ENCODE measurements at places on chromosomes 11 and 22.
A peak's percentile ranks its signal among the peaks of the same experiment; 100 is the strongest.

- no peak for DNase-seq
Measured at GRCh38 chr22:46830841-46831240, 68.4 kb downstream of the TBC1D22A start.

- no peak for DNase-seq
Measured at GRCh38 chr22:25070956-25071355, 118.4 kb downstream of the KIAA1671 start.

DNA sequence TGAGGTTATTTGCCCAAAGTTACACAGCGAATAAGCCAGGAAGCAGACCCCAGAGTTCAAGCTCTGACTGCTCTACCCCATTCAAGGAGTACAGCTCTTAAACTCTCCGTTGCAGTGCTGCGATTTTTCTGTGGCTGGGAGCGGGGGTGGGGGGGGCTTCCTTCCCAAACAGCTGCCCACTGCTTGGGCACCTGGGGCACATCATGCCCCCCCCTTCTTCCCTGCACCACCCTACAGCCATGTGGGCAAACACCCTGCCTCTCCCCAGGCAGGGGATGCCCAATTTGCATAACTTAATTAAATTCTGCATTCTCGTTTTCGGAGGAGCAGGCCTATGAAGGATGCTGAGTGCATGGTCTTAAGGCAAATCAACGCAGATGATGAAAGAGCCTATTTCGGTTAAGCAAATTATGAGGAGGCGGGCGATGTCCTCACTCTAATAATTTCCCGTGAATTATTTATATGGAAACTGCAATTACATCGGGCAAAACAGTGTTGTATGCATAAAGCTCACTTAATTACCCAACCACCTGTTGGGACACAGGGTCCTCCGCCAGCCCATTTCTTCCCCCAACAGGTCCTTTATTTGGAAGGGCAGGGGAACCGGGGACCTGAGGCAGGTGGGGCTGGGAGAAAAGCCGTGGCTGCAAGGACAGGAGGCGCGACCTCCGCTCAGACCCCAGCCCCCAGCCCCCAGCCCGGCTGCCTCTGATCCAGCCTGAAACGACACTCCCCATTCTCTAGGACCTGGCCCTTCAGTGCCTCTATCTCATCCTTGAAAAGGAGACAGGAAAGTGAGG lies 610.5 kb downstream of the BUD13 start:
- DNase-seq = no peak

DNA sequence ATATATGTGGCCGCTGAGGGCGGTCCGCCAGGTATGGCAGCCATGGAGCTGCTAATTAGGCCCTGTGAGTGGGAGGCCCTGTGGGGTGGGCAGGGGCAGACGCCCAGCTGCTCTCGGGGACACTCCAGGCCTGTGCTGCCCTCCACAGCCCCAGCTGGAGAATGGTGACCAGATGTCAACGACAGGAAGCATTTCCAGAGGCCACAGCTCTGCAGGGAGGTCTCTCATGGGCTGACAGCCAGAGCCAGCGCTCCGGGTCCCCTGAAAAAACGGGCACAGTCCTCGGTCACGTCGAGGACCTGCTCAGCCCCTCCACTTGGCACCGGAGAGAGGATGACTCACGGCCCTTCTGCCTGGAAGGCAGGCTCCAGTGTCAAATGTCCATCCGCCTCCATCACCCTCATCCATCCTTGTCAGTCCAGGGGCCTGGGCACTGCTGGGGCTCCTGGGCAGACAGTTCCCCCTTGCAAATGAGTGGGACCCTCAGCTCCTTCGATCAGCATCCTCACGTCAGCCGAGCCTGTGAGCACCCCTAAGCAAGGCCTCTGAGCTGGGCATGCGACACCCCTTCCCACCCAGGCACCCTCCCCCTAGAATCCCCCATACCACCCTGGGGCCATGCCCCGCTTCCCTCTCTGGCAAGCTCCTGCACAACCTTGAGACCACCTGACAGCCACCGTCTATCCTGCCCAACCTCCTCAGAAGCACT lies 1.9 kb downstream of the BID start:
- no peak for DNase-seq

DNA sequence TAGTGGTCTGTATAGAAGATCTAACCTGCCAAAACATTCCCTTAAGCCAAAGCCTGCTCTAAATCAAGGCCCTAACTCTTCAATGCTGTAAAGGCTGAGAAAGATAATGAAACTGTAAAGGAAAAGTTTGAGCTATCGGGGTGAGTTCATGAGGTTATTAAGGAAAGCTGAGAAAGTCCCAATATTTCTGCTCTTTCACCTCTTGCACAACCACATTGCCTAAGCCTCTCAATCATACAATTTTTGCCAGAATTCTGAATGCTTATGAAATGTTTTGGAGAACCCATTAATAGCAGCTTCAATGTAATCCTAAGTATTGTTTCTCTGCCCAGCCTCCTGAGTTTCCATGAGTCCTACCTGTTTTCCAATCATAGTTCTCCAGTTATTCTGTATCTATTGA lies 373.2 kb downstream of the LUZP2 start:
- no peak for DNase-seq

- no peak for DNase-seq
Measured at GRCh38 chr11:78140392-78141077, 1.1 kb upstream of the ALG8 start.

- DNase-seq = no peak
Measured at GRCh38 chr11:64605656-64606585, 14.9 kb downstream of the SLC22A12 start.

DNA sequence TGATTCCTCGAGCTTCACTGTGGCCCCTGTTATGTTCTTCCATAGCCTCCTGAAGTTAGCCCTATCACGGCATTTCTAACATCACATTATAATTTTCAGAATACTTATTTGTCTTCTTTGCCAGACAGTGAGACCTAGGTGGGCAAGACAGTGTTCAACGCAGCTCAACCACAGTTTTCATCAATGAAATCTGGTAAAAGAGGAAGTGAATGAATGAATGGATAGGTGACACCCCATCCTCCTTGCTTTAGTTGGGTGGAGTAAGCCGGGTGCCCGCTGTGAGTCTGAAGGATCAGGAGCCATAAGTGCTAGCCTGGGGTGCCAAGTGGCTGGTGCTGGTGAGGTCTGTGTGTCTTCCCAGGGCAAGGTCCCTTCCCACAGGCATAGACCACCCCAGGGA lies 60.2 kb upstream of the MTNR1B start:
- no peak for DNase-seq

- DNase-seq = no peak
Measured at GRCh38 chr22:25007444-25008106, 55.1 kb downstream of the KIAA1671 start.

GRCh38 chr22:32226326-32227104 lies 21.6 kb upstream of the RFPL2 start:
- DNase-seq = no peak

- DNase-seq = no peak
Measured at GRCh38 chr22:25113316-25113721, 86.3 kb upstream of the CRYBB3 start.

- no peak for DNase-seq
Measured at GRCh38 chr11:65356394-65356972, 1.9 kb downstream of the TIGD3 start.

DNA sequence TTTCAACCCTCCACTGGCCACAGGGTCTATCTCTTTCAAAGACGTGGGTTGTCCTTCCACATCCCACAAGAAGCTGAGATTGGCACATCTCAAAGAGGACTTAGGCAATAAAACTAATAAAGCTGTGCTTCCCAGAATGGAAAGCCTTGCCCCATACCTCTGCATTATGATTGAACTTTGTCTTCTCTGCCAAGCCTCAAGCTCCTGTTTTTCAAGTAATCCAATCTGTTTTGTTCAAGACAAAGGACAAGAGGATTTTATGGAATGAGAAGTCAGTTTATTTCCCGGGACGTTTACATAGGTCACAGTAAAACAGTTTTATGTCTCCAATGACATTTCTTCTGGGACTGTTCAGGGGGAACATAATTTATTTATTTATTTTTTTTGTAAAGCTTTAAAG lies 108.4 kb downstream of the GALNT18 start:
- DNase-seq = no peak

DNA sequence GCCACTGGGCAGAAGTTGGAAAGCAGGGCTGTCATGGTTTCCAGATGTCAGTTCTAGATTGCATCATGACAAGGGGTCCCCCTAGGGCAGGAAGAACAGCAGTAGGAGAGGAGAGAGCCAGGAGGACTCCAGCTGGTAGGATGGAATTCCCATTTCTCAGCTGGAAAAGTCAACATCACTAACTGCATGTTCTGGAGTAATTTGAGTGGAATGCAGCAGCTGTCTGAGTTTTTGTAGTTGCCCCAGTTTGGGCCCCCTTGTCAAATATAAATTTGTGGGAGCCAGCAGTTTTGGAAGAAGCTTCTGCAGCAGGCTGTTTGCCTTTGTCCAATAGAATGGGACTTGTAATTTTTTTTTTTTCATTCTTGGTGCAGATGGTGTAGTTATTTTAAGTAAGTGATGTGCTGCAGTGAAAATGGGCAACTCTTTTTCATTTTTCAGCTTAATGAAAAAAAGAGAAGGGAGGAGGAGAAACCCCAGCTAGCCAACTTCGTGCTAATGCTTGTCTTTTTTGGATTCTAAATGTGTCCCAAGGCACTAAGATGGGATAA lies 86.9 kb downstream of the LDLRAD3 start:
- DNase-seq = no peak

DNA sequence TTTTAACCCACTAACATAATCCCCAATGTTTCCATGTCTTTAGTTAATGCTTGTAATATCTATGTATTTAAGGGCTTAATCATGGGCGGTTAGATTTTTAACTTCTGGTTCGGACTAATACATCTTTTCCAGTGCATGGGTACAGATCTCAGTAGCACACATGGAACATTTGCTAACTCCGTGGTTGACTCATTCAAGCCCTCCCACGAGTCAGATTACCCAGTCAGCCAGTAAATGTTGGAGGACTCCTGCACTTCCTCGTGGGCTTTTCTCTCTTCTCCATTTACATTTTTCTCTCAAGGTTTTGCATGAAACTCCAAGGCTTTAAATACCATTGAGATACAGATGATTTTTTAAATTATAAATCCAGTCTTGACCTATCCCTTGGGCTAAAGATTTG lies 313.9 kb downstream of the ST3GAL4 start:
- no peak for DNase-seq

DNA sequence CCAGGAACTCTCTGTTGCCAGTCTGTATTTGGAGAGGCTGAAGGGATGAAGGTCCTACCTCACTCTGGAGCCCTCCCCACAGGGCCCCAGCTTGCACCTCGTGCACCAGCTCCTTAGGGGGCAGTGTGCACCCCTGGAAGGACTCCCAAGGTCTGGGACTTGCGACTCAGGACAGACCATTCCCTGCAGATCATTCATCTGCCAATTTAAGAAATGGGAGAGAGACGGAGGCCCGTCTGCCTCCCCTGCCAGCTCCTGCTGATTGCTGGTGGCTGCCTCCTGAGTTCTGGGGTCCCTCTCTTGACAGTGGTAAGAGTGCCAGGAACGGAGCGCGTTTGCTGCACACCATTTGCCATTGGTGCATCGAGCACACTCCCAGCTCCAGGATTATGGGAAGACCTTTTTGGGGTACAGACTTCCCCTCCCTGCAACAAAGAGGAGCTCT lies 27.4 kb upstream of the MALAT1 start:
- DNase-seq = peak; percentile 38

DNA sequence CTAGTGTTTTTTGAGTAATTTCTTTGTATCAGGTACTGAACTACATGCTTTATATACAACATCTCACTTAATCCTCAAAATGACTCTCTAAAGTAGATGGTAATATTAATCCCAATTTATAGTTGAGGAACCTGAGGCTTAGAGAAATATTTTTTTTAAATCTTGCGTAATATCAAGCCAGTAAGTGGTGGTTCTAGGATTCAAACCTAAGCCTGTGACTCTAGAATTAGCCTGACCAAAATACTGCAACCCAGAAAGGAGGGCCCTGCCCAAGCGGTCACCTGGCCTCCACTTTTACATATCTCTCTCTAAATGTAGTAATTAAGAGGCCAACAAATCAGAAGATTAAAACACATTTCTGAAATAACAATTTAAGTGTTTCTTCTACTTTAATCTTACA lies 28.6 kb downstream of the SLC36A4 start:
- no peak for DNase-seq

DNA sequence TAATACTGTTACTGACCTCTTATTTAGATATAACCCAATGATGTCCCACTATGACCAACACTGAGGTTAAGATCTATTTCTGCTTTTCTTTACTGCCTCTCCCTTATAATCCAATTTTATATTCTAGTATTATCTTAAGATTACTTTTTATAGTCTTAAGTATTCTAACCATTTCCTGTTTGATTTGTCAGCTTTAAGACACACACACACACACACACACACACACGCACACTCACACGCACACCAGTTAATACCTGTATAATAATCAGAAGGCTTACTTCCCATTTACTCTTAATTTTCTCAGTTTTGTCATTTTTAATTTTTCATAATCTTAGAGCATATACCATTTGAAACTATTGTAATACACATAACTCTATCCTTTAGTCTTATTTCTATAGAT lies 226.0 kb upstream of the C11orf87 start:
- DNase-seq = no peak

DNA sequence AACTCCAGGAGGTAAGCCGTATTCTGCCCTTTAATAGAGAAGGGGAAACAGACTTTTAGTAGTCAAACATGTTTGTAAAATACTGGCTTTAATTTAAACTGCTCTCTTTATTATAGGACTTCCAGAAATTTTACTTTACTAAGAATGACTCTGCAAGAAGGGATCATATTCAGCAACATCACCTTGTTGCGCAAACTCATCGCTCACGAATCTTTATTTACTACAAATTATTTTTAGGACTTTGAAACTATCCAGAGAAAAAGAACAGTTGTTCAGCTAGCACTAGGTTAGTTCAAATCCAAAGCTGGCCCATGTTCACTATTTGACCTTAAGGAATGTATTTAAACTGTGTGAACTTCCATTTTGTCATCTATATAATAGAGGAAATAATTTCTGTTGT lies 498.3 kb upstream of the TENM4 start:
- no peak for DNase-seq

- DNase-seq = no peak
Measured at GRCh38 chr11:77381729-77382665, 80.5 kb upstream of the GDPD4 start.

DNA sequence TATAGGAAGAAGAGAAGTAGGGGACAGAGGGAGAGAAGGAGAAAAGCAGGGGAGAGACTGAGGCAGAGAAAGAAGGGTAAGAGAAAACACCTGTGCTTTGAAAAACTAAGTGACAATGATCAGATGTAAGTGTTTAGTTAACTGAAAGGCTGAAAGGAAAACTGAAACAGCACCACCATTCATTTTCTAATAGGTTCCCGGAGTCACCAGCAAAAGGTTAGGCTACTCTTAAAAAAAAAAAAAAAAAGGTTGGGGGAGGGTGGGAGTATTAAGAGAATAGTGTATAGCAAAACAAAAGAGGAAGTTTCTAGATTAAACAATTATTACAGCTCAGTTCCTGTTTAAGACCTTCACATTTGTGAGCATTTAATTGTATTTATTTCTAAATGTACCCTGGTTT lies 113.8 kb downstream of the CADM1 start:
- no peak for DNase-seq

GRCh38 chr22:35834061-35834460 lies 116.4 kb downstream of the APOL5 start:
- DNase-seq = no peak

All from retina (tissue), 1 donor.